Stimulated activated CD8-positive, alpha-beta memory T cell treated with anti-CD3 and anti-CD28 coated beads, Interleukin-12 subunit alpha, Interleukin-12 subunit beta, amount 100 ng/mL, for 4 hours (primary cell): ENCODE measurements at places on chromosomes 6 and 20.

DNA sequence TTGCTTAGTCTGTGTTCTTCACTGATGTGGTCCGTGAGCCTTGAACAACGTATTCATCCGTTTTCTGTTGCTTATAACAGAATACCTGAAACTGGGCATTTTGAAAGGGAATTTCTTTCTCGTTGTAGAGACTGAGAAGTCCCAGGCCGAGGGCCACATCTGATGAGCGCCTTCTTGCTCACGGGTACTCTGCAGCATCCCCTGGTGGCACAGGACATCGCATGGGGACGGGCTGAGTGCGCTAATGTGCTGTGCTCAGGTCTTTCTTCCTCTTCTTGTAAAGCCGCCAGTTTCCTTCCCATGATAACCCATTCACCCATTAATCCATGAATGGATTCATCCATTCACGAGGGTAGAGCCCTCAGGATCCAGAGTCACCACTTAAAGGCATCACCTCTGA is 161.0 kb downstream of the NFATC2 start:
- no peak for DNase-seq

GRCh38 chr20:64157878-64158277 is 6.4 kb upstream of the MYT1 start:
- no peak for DNase-seq

GRCh38 chr6:109714166-109714565 is 23.1 kb downstream of the FIG4 start:
- no peak for DNase-seq

- no peak for DNase-seq
Measured at GRCh38 chr6:71510057-71510713, 221.6 kb downstream of the OGFRL1 start.

DNA sequence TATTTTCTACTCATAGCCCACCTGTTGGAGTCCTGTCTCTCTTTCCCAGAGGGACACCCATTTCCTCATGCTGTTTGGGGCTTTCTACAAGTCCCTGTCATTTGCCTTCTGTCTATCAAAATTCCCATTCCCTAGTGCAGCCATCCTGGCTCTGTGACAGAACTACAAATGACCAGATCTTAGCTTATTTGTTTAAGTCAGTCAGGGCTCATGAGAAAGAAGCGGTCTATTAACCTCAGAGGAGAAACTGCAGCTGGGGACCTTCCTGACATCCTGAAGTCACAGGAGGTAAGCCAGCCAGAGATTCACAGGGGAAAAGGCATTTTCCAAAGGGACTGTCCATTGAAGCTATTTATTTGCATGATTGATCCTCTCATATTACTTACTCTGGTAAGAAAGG is 1.7 kb upstream of the COL9A1 start:
- no peak for DNase-seq

DNA sequence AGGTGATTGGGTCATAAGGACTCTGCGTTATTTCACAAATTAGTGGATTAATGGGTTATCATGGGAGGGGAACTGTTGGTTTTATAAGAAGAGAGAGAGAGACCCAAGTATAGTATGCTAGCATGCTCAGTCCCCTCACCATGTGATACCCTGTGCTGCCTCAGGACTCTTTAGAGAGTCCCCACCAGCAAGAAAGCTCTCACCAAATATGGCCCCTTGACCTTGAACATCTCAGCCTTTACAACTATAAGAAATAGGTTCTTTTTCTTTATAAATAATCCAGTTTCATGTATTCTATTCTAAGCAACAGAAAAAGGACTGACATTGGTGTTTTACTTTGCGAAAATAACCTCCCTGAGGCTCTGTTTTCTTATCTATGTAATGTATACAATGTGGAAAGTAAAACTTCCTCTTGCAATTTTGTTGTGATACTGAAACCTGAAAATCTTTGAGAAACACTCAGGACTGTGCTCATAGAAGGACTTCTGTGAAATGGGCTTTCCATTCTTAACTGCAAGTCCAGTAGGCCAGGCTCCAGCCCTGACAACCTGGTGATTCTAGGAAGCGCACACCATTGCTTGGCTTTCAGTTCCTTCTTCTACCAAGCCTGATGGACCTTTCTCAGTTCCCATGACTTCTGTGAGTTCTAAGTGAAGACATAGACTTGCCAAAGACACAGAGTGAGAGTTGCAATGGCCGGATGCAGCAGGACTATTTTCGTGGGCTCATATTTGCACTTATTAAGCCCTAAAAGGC is 21.9 kb downstream of the SIRPD start:
- no peak for DNase-seq

DNA sequence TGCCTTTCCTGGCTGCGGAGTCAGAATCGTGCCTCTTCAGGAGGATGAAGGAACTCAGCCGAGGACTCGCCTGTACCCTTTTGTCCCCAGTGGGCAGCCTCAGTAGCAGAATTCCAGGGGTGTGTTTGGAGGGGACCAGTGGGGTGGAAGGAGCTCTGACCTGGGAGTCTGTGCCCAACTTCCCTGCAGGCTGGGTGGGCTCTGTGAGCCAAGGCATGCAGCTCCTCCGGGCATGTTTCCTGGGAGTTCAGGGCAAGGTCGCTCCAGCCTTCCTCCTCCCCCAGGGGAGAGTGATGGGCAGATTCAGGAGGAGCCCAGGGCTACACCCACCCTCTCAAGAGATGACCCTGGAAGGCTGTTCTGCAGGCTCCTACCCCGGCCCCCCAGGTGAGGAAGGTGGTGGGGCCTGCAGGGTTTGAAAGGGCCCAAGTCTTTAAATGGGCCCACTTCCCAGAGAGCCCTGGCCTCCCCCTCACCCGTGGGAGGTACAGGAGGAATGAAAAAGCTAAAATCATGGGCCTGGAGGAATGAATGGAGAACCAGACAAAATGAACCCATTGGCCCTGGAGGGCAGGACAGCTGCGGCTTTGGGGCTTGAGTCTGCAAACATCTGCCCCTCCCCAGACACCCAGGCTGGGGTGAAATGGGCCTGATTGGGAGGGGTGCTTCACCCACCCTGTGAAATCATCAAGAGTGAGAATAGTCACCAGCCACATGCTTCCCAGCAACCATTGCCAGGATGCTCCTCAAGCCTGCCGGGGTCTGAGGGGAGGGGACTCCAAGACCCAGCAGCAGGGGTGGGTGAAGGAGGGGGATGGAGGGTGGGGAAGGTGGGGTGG is 77.6 kb upstream of the PMEPA1 start:
- DNase-seq = no peak
